ENCODE measurements at places on chromosomes 1 and 21.

- no peak for DNase-seq
These were observed 31.2 kb downstream of the UBR4 start for GRCh38 chr1:19178734-19179398.

GRCh38 chr1:232150770-232151548 lies 479.0 kb downstream of the SIPA1L2 start:
- DNase-seq = no peak

DNA sequence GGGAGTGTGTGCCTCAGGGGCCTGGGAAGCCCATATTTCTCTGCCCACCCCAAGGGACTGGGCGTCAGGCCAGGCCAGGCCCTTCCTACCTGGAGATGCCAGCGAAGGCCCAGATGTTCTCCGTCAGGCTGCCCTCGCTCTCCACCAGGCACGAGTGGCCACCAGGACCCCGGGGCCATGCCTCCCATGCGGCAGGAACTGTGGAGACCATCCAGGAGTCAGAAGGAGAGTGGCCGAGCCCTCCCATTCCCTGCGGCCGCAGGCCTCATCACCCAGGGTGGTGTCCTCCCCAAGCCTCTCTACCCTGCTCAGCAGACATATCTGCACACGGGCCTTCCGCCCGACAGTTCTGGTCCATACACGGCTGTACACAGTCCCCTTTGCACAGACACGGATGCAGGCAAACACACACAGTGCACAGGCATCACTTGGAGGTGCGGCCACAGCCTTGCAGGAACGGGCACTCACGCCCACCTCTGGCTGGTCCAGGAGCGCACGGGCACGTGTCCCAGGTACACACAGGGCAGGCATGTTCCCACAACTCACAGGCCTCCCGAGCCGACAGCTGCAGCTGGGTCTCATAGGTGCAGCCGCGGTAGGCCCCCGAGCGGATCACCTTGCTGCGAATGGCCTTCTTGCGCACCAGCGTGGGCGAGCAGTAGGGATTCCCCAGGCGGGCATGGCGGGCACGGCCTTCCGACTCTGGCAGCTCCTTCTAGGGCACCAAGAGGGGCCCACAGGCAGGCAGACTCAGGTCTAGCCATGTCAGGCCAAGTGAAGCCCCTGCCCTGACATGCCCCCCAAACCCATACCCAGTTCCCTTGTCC lies 5.9 kb upstream of the KIF17 start:
- no peak for DNase-seq

DNA sequence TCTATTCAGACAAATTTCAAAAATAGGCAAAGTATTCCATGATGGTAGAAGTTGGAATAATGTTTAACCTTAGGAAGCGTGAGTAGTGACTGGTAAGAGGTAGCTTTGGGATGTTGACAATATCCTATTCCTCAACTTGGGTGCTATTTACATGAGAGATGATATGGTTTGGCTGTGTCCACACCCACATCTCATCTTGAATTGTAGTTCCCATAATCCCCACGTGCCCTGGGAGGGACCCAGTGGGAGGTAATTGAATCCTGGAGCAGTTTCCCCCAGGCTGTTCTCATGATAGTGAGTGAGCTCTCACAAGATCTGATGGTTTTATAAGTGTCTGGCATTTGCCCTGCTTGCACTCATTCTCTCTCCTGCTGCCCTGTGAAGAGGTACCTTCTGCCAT lies 67.3 kb downstream of the PLPPR4 start:
- no peak for DNase-seq

- DNase-seq = no peak
These were observed 363.9 kb upstream of the PROX1 start for GRCh38 chr1:213623862-213624261.

GRCh38 chr1:44585315-44585920 lies 88.9 kb downstream of the TMEM53 start:
- DNase-seq = no peak

DNA sequence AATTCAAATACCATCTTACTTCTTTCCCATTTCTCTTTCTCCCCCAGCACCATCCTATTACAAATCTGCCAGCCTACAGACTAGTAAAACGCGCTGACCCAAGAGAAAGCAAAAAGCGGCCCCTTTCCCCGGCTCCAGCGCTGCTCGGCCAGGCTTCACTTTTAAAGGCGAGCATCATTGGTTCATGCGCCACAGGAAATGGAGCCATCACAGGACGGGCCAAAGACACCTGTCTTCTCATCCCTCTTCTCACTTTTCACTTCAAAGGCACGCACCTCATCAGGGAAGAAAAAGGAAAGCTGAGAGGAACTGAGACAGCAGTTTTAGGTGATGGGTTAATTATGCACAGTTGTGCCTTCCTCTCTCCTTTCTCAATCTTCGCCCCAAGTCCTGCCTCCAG lies 664.2 kb upstream of the USP24 start:
- no peak for DNase-seq

GRCh38 chr1:77170687-77171086 lies 48.5 kb downstream of the PIGK start:
- no peak for DNase-seq

- DNase-seq = no peak
These were observed 9.5 kb upstream of the BTG2 start for GRCh38 chr1:203295796-203296195.

DNA sequence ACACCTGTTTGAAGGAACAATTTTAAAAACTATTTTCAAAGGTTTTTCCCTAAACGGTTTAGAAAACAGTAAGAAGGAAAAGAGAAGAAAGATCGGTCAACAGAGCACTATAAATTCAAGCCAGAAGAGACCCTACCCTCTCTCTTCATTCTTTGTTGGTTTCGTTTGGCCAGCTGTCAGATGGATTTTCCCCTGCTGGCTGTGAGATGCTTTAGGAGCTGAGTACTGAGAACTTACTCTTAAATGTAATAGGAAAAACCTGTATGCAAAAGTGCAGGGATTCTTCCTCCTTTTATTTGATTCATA lies 1.3 kb upstream of the TXNIP start:
- no peak for DNase-seq

- no peak for DNase-seq
These were observed 7.0 kb upstream of the PLEKHA6 start for GRCh38 chr1:204366759-204367158.

GRCh38 chr1:193703121-193703520 lies 516.7 kb upstream of the B3GALT2 start:
- no peak for DNase-seq

GRCh38 chr1:224809613-224810012 lies 119.9 kb upstream of the DNAH14 start:
- no peak for DNase-seq

GRCh38 chr1:226133504-226134123 lies 52.9 kb downstream of the ACBD3 start:
- DNase-seq = no peak

- no peak for DNase-seq
These were observed 17.0 kb upstream of the IFFO2 start for GRCh38 chr1:18973446-18973955.

DNA sequence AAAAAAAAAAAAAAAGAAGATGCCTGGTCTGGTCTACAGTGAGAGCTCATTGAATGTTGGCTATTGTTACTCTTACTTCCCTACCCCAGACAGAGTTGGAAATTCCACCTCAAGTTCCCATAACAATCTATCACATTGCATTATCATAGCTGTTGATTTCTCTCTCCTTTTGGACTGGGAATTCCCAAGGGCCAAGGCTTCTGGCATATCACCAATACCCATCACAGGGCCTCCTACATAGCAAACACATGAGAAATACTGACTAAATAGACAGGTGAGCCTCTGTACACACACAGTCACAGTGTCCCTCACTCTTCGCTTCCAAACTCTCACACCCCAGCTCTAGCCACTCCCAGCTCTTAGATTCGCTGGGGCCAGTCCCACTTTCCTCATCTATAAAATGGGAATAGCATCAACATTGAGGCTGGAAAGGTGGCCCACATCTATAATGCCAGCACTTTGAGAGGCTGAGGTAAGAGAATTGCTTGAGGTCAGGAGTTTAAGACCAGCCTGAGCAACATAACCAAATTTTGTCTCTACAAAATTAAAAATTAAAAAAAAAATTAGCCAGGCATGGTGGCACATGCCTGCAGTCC lies 6.4 kb downstream of the PTAFR start:
- DNase-seq = no peak

GRCh38 chr1:236982380-236982779 lies 21.9 kb downstream of the MT1HL1 start:
- no peak for DNase-seq

GRCh38 chr1:228437424-228437962 lies 20.8 kb upstream of the TRIM17 start:
- no peak for DNase-seq

- peak; percentile 51 for DNase-seq
These were observed 49.4 kb upstream of the PARP1 start for GRCh38 chr1:226457307-226457712.

DNA sequence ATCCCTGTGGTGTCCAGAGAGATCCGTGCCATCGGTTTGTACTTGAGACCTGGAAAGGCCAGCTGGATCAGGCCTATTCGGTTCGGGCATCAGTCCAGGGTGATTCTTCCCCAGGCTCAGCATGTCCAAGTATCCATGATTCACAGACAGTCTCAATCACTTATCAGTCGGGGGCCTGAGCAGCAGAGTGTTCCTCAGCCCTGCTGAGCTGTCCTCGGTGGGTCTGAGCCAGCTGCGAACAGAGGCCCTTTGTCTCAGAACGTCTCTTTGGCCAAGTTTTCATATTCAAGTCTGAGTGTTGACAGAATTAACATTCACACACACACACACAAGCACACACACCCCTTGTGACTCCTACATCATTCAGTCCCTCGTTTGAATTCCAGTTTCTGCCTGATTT lies 33.4 kb upstream of the OSBPL9 start:
- DNase-seq = no peak

GRCh38 chr1:208036106-208036808 lies 125.3 kb upstream of the CD34 start:
- no peak for DNase-seq

DNA sequence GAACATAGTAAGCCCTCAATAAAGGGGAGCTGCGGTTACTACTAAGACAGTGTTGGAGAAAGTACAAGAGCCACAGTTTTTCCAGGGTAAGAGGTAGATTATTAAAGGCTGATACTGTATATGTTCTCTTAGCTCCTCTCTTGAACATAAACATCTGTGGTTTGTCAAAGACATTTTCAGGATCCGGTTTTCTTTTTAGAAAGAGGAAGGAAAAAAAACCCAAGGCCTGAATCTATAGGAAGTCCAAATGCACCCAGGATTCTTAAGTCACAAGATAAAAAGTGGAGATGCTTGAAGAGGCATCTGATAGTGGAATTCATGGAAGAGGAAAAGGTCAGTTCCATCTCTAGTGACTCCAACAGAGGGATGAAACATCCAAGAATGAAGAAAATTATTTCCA lies 24.6 kb upstream of the SLC45A3 start:
- no peak for DNase-seq

DNA sequence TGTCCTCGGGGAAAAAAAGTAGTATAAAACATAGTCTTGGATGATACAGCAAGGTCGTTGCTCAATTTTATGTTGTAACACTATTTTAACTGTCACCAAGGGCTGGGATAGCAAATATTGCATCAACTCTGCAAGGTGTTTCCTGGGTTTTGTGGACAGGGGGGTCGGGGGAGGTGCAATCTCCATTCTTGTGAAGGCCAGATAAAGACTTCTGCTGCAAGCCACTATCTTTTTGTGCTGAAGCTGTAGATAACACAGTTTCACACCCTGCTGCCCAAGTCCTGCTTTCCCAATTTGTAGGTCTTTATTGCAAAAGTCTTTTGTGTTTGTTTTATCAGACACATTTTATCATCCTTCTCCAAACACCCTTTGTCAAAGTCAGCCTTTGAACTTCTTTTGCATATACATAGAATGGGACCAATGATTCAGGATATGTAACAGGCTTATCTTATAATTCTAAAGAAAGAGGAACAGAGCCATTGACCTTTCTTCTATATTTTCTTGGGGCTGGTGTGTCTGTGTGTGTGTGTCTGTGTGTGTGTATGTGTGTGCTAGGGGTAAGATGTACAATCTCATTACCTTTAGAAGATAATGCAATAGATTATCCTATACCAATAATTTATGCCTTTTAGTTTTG lies 140.6 kb downstream of the RUNX1 start:
- DNase-seq = no peak

DNA sequence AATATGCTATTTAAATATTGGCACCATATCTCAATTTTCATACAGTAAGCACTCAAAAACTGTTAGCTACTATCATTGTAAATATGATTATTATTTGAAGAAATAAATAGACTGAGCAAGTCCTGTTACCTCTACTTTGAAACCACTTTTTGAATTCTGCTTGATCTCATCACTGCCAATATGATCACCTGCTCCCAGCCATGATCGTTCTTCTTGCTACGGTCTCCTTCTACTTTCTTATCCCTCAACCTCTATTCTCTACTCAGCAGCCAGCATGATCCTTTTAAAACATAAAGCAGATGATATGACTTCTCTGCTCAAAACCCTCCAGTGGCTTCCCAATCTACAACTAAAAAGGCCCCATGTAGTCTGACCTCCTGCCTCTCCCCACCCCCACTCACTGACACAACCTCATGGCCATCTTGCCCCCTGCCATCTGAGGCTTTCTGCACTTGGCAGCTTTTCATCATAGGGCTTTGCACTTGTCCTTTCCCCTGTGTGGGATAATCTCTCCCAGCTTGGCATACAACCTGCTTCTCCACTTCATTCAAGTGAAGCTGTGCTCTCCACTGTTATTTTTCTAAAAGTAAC lies 27.2 kb downstream of the CD34 start:
- peak; percentile 15 for DNase-seq

DNA sequence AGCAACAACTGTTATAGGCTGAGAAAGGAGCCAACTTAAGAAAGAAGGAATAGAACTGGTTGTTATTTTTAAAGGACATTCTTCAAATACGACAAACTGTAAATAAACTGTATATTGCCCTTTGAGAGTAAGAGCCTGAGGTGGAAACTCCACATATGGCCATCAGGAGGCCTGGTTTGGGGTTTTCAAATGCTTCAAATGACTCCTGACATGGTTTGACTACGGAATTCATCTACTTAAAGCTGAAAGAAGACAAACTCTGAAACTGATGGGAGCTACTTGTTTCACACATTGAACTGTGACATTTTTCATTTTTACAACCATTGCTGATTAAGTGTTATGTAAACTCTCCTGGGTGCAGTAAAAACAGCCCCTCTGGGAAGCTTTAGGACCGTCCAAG lies 59.8 kb downstream of the NGF start:
- DNase-seq = no peak

- DNase-seq = no peak
These were observed 16.3 kb downstream of the BATF3 start for GRCh38 chr1:212683357-212683722.

DNA sequence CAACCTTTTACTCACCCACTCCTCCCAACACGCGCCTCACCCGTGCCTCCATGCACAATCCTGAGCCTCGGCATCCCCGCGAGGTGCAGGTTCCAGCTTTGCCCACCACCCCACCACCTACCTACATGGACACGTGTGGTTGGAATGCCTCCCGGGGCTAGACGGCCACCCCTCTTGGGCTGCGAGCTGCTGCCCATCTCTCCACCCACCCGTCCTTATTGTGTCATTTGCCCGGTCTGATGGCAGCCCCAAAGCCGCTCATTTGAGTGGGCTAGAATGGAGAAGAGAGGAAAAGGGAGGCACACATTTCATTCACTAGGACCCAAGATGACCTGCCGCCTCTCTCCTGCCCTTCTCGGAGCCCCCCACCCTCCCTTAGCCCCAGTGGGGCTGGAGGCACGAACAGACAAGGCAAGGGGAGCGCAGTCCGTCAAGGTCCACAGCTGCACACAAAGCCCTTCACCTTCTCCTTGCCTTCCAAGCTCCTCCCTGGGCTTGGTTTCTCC lies 785 bp downstream of the ZNF697 start:
- no peak for DNase-seq

GRCh38 chr1:208772891-208773290 lies 528.7 kb upstream of the PLXNA2 start:
- DNase-seq = no peak

GRCh38 chr1:235161685-235162327 lies 756 bp upstream of the RBM34 start:
- DNase-seq = no peak

- DNase-seq = no peak
These were observed 108.8 kb downstream of the DYRK1A start for GRCh38 chr21:37475186-37475868.
